ENCODE measurements at places on chromosomes 4 and X.

DNA sequence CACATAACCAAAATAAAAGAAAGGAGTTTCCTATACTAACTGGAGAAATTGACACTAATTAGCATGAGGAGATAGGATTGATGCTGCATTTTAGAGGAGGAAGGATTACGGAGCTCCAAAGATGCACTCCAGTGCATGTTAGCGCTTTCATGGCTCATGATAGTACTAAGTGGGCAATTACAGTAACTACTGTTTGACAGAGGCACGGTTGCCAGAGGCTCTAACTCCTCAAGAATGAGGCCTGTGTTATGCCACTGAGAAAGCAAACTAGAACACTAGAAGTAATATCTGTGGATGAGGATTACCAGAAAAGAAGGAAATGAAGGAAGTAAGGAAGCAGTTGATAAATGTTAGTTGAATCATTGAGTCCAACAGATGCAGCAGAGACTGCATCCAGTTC lies 19.6 kb upstream of the PDGFC start:
- no peak for DNase-seq

DNA sequence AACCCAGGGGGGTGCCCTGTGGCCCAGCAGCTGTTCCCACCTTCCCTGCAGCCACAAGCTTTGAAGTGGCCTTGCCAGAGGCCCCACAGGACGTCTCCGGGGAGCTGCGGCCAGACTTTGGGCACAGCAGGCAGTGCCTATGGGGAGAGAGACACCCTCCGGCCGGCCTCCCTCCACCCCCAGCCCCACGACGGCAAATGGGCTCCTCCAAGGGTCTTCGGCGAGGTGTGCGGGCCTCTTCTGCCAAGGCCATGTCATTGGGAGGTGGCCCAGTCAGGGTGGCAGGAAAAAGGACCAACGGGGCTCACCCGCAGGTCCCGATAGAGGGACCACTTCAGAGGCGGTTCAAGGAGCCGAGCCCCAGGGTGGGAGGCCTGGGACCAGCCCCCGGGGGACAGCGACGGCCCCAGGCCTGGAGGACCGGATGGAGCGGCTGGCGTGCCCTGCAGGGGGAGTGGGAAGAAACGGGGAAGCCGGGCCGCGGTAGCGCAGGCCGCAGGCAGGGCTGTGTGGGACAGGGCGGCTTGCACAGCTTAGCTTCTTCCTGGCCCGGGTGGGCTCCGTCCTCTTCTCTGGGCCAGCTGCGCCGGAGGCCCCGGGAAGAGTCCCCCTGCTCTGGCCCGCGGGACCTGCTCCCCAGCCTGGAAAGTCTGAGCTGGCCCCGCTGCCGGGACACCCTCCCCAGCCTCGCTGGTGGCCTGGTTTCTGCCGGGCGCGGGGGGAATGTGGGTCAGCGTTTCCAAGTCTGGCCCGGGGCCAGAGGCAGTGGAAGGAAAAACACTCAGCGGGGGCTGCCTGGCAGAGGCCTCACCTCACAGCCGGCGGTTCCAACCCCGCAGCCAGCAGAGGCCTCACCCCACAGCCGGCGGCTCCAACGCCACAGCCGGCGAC lies 21.9 kb upstream of the SPON2 start:
- no peak for DNase-seq

DNA sequence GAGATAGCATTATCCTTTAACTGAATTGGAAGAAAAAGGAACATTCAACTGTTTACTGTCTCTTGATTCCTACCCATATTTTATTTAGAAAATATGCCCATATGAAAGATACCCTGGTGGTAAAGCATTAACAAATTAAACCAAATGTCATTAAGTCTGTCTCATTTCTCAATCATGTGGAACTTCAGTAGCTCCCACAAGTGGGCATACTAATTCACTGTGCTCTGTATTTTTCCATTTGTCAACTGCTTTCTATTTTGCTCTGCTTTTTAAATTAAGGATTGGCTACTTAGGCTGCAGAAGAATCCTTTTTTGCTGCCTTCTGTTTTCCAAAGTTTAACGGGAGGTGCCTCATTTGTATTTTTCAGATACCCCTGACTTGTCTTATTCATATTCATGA lies 77.2 kb downstream of the DDIT4L start:
- DNase-seq: no peak

GRCh38 chr4:76383001-76383400 lies 37.9 kb downstream of the CCDC158 start:
- DNase-seq: no peak

DNA sequence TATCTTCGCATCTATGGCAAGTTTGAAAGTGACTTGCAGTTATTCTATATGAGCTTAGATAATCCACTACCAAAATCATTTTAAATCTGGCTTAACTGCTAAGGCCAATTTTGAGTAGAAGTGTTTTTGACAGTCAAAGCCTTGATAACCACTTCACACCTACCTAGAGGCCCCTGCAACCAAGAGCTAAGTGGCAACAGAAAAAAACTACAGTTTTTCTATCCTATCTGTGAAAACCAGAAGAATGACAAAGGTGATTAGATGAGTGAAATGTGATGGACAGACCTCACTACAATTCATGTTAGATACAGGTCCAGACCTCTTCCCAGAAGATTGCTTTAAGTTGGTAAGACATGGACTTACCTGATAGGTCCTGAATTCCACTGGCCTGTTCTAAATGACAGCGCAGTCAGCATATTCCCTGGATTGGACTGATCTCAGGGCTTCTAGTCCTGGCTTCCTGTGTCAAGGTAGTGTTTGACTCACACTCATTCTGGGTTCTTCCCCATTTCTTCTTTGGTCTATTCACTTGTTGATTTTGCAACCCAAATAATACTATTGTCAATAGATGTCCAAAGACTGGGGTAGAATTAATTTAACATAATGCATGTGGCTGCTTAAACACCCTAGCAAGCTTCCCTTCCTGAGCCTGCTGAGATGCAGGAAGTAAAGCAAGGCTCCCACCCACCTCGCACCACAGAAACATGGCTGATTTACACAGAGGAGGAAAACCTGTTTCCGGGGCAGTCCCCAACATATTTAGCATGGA lies 65.1 kb downstream of the PPP3CA start:
- no peak for DNase-seq

Measured in activated CD8-positive, alpha-beta memory T cell treated with anti-CD3 and anti-CD28 coated beads for 1 hour (primary cell).